ENCODE measurements at places on chromosomes 7 and 10.
A peak's percentile ranks its signal among the peaks of the same experiment; 100 is the strongest.

DNA sequence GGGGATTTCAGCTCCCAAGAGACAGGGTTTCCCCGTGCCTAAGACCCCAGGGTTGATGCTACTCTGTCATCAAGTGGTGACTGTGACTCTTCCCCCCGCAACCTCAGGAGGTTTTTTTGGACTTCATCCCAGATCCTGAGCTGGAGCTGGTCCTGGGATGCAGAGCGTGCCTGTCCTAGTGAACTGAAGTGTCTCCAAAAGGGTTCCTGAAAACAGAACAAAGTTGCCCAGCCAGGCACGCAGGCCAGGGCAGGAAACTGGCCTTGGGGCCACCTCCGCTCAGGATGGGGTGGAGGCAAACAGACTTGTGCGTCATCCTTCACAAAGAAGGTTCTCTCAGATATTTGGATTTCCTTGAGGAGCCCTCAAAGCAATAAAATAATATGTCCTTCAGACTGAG is 118.9 kb downstream of the ITIH5 start:
- no peak for DNase-seq

- no peak for DNase-seq
Observed at GRCh38 chr10:17847585-17848296, 38.6 kb downstream of the MRC1 start.

GRCh38 chr10:132532179-132532578 is 5.4 kb upstream of the INPP5A start:
- no peak for DNase-seq

DNA sequence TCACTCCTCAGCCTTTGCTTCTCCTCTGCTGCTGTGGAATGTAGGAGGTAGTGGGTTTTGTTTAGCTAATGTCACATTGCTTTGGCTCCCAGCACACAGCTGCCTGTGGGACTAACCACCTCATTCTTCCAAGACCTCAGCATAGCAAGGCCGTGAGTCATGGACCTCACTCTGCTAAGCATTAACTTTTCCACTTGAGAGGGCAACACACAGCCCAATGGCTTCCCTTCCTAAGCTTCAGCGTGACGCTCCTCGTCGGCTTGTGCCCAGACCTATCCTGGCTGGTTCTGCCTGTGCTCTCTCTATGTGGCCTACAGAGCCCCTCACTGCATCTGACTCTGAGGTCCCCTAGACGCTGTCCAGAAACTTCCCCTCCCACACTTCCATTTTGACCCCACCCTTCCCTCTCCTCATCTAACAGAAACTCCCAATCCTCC is 23.3 kb downstream of the MYOF start:
- peak; percentile 94 for DNase-seq

DNA sequence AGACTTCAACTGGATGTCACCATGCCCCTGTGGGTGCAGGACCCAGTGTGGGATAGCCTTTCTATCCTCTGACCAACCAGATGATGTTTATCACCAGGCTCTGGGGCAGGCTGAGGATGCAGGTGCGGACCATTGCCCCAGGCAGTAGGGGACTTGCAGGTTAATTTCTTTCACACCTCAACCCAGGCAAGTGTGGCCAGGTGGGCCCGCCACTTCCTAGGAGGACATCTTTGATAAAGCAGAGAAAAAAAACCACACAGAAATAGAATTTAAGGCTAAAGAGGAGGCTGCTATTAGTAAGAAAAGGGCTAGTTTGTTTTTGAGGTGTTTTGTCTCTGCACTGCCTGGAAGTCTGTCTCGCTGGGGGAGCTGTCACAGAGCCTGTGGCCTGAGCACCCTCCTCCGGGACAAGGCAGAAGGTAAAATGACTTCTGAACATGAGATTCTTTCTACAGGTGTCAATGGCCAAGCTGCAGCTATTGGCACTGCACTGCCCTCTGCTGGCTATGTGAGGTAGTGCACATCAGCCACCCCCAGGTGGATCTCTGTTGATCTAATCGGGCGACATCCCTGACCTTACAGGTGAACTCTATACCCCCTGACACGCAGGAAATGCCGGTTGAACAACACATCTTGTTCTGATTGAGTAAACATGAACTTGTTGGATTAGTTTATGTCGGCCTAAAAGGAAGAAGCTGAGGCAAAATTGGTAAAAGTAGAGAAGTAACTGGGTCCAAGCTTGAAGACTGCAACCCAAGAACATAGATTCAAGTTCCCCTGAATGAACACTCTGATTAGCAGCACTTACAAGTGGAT is 21.0 kb downstream of the UPP1 start:
- no peak for DNase-seq
